NCI-H526 treated with DMSO at 0.1 percent for 48 hours (cell line): ENCODE measurements at places on chromosomes 13 and 19.

GRCh38 chr13:50523307-50523706, 320.2 kb downstream of the DLEU7 start:
- no peak for DNase-seq

- DNase-seq, result no peak
Observed at GRCh38 chr13:24060993-24061392, 99.5 kb upstream of the SPATA13 start.

DNA sequence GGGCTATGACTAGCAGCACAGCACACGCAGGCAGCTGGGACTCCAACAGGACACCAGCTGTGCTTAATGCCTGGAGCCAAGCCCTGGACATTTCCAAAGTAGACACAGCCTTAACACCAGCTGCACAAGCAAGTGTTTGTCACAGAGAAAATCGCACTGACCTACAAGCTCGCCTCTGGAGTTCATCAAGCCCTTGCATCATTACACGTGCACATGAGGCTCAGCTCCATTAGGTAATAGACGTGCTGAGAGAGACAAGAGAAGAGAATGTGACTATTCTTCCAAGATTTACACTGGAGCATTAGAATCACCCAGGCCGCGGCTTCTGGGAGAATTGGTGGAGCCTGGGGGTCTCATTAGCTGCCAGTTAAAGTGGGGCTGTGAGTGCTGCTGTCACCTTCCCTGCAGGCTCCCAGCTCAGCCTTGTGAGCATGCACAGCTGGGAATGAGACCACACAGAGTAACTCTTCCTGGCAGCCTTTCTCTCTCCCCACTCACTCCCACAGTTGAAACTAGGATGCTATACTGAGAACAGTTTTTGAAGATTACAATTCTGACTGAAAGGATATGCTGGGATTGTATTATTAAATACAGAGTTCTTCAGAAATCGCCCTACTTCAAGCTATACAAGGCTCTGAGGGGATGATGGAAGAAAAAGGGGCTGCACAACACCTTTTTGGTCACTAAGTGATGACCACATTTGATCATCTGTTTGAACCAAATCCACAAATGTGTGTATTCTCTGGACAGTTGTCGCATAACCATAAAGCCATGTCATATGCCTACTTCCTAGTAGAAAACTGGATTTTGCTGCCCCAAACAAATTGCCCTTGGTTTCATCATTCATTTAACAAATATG, 10.5 kb downstream of the STOML3 start:
- no peak for DNase-seq

DNA sequence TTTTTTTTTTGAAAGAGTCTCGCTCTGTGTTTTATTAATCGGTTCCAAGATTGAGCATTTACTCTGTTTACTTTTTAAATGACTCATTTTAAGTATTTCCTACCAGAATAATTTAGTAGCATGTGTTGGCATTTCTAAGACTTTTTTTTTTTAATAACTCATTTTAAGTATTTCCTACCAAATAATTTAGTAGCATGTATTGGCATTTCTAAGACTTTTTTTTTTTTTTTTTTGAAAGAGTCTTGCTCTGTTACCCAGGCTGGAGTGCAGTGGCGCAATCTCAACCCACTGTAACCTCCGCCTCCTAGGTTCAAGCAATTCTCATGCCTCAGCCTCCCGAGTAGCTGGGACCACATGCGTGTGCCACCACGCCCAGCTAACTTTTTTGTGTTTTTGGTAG, 13.1 kb downstream of the SETDB2 start:
- no peak for DNase-seq

DNA sequence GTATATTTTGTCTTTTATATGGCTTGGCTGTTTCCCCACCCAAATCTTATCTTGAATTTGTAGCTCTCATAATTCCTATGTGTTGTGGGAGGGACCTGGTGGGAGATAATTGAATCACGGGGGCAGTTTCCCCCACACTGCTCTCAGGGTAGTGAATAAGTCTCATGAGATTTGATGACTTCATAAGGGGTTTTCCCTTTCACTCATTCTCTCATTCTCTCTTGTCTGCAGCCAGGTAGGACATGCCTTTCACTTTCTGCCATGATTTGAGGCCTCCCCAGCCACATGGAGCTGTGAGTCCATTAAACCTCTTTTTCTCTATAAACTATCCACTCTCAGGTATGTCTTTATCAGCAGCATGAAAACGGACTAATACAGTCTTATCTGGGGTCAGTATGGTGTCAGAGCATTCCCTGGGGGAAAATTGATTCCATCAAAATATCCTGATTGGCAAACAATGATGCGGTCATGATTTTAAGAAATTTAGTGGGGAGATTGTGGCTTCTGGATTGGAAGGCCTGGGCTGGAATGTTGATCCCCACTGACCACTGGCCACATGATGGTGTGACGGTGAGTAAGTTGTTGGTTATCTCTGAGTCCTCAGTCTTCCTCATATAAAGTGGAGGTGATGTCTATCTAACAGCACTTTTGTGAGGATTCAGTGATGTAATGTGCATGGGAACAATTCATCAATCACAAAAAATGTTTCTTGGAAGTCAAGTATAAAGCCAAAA, 27.5 kb upstream of the ANKRD10 start:
- DNase-seq, result no peak

DNA sequence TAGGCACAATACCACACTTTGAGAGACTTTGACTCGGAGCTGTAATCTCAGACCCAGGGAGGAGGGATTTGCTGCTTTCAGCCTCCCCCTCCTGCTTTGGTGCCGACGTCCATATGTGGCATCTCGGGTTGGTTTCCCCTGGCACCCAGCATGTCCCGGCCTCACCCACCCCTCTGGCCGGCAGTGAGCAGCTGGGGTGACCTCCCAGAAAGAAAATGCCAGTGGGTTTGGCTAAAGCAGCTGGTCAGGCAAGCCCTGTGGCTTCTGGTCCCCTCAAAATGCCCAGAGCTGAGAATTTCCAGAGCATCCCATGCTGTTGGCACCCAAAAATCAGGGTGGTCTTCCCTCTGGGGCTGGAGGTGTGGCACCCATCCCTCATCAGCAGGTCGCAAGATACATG, 34.1 kb downstream of the INSR start:
- no peak for DNase-seq

GRCh38 chr19:6413291-6413690, 11.3 kb downstream of the KHSRP start:
- DNase-seq, result no peak

DNA sequence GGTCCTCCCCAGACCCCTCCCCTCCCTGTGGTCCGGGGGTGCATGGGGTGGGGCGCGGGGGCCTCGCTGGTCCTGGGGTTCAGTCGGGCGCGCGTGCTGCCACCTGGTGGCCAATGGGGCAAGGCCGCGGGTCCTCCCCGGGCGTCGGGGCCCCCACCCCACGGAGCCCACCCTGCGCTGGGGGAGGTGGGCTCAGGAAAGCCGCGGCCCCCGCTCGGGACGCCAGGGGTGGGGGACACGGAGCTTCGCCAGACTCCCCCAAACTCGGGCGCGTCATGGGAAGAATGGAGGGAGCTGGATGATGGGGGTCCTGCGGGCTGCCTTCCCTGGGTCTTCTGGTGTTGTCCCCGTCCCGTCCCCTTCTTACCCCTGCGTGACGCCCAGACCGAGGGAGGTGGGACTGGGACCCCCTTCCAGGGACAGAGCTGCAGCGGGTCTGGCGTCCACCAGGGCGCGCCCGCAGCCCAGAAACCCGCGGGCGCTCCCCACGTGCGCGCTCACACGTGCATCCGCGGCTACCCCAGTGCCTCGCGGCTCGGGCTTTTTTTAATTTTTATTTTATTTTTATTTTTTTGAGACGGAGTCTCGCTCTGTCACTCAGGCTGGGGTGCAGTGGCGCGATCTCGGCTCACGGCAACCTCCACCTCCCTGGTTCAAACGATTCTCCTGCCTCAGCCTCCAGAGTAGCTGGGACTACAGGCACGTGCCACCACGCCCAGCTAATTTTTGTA, 19.8 kb upstream of the TCF3 start:
- no peak for DNase-seq

DNA sequence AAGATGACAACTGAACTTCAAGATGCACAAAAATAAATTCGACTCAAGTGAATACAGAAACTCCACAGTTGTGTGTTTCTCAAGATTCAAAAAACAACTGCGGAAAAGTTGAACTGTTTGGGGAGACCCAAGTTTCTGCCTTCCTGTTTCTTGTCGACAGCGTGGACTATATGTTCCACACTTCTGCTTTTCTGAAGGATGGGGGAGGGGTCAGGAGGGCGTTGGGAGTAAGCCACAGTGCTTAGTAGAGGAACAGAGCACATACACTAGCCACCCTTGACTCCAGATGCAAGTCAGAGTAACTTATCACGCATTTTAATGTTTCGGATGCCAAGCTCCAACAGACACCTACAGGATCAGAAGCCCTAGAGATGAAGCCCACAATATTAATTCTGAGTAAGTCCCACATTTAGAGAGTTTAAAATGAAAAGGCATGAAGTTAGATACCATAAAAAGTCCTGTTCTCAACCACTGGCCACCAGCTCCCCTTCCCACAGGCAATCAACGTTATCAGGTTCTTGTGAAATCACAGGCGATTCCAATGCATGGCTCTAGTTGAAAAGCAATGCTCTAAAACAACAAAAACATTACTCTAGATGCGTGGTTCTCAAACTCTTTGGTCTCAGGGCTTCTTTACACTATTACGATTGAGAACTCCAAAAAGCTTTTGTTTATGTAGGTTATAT, 4.2 kb downstream of the TUBGCP3 start:
- no peak for DNase-seq

- DNase-seq, result no peak
Observed at GRCh38 chr13:53028637-53029203, at the start of gene OLFM4. TSS of gene OLFM4 (plus strand) at chr13:53028813. CDS start at chr13:53028837, 24 bp downstream.

- peak; percentile 31 for DNase-seq
Observed at GRCh38 chr13:29500386-29500785, 95.1 kb downstream of the SLC7A1 start.

DNA sequence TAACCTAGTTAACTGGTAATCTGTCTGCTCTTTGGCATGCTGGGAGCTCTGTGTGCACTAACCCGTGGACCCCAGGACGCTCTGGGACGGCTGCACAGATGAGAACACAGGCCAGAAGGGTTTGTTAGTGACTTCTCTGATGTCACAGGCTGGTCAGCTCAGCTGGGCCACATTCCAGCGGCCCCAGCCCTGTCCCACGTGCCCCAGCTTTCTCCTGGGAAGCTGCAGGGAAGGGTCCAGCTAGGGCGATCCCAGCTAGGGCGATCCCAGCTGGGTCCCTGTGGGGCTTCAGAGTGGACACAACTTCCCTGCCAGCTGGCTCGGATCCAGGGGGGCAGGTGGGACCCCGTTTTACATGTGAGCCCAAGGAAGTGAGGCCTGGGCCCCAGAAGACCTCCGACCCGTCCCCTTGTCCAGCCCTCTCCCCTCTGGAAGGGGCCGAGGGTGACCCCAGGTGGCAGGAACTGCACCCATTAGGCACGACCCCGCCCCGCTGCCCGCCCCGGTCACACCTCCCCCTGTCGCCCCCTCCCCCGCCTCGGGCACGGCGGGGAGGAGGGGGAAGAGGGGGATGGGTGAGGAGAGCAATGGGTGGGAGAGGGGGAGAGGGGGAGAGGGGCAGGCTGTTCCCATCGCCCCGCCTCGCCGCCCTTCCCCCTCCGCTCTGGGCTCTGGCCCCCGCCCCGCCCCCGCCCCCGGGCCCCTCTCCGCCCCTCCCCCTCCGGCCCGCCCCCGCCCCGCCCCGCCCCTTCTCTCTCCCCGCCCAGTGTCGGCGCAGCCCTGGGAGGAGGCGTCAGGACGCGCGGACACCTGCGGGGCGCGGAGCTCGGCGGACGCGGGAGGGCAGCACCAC, 75.2 kb upstream of the MCF2L start:
- DNase-seq, result peak; percentile 62

- no peak for DNase-seq
Observed at GRCh38 chr13:25581351-25581750, 209.6 kb downstream of the ATP8A2 start.

GRCh38 chr13:46172531-46172991, 9.4 kb downstream of the LCP1 start:
- DNase-seq, result no peak

- DNase-seq, result no peak
Observed at GRCh38 chr13:103101500-103101899, 35.3 kb upstream of the SLC10A2 start.
